ACHN (cell line): ENCODE measurements at places on chromosomes 1 and 21.

GRCh38 chr1:5986018-5986417 is 6.2 kb downstream of the NPHP4 start:
- no peak for DNase-seq

GRCh38 chr1:42210421-42211133 is 46.0 kb upstream of the GUCA2A start:
- no peak for DNase-seq

- no peak for DNase-seq
These were observed 3.0 kb upstream of the MDM4 start for GRCh38 chr1:204513117-204513716.

- DNase-seq: no peak
These were observed 88.4 kb downstream of the PROX1 start for GRCh38 chr1:214075999-214076707.

DNA sequence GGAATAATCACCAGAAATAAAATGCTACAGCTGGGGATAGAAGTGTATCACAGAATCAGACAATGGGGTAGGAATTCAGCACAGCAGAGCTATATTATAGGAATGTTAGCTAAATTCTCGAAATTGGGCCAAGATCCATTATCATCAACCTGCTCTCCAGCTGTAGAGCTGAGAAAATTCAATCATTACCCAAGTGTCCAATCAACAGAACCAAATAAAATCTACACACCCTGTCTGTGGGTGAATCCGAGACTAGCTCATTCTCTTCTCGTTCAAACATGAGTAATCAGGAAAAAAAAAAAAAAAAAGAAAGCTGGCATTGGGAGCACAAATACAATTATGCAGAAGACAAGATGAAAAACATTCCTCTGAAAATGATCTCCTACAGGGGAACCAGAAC is 119.2 kb downstream of the CDC7 start:
- no peak for DNase-seq

DNA sequence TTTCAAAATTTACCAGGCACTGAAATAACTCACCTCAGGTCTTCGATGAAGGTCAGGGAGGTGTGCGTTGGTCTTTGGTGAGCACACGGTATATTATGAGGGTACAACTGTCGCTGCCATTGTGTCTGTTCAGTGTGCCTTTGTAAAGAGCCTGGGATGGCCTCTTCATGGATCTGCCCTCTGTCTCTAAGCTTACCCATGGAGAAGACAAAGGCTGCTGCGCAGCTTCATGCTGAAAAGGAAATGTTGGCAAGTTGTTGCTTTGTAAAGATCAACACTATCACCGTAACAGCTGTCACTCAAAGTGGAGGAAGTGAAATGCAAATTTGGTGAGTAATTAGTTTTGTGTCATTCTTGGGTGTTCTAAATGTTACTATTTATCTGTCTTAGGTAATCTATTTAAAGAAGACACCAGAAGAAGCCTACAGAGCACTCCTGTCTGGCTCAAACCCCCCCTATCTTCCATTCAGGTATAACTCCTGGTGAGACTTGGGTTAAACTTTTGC is 71.6 kb downstream of the CDC14A start:
- DNase-seq: no peak
